Activated CD4-positive, alpha-beta T cell treated with anti-CD3 and anti-CD28 coated beads, Interleukin-2, amount 50 U/mL, for 16 hours (primary cell): ENCODE measurements at places on chromosomes 5 and 9.

DNA sequence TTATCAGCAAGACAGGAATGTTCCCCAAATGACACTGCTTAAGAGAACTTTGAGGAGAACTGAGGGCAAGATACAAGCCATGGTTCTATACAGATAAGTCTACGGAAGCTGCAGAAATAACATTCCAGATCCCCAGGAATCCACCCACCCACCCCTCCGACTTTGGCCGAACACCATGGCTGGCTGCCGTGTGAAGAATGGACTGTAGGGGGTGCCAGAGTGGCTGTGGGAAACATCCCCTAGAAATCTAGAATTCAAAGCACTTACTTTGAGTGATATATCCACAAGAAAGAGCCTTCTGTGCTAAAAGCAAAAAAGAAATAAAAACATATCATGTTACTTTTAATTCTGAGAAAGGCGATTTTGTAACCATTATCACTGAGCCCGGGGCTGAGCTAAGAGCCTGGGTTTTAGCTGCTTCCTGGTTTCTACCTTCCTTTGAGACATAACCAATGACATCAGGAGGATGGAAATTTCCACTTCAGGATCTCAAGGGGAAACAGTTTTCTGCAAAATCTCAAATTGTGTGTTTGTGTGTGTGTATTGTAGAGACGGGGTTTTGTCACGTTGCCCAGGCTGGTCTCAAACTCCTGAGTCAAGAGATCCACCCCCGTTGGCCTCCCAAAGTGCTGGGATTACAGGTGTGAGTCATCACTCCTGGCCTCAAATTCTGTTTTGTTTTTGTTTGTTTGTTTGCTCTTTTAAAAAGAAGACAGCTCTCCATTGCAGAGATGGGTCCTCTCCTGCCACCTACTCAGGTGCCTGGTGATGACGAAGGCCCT is 36.4 kb downstream of the GGTA1 start:
- peak; percentile 12 for DNase-seq

DNA sequence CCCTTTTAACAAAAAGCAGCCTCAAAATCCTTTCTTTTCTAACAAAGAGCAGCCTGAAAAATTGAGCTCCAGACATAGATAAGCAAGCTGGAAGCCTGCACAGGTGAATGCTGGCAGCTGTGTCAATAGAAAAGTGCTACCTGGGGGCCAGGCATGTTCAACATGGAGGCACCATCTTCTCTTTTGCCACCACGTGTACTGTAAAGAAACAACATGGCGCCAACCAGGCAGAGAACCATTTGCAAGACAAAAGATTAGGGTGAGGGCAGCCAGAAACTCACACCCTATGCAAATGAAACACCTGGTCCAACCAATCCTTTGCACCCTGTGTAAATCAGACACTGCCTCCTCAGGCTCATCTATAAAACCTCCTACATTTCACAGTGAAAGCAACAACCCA is 96.0 kb downstream of the ACTL7B start:
- DNase-seq, result no peak

GRCh38 chr5:141514330-141515133 is 25.7 kb downstream of the PCDHGC5 start:
- DNase-seq, result no peak

GRCh38 chr5:24208686-24209106 is 436.1 kb downstream of the CDH10 start:
- DNase-seq, result no peak

- DNase-seq, result no peak
Measured at GRCh38 chr9:97332993-97333392, 25.5 kb downstream of the CCDC180 start.

DNA sequence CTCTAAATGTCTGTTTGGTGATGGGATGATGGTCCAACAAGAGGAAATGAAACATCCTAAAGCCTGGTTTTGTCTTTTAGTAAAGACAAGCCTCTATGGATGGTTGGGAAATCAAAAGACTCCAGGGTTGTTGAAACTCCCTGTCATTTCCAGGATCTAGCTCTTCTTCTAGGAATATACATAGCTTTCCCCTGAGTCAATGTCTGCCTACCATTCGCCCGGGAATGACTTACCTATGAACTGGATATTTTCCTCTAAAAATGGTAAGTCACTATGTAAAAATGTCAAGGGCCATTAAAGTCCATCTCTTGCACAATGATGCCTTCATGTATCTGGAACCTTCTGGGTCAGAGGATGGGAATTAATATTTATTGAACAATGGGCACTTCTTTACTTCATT is 11.1 kb upstream of the KIF12 start:
- no peak for DNase-seq

- no peak for DNase-seq
Measured at GRCh38 chr5:1538276-1538675, 14.5 kb upstream of the LPCAT1 start.

DNA sequence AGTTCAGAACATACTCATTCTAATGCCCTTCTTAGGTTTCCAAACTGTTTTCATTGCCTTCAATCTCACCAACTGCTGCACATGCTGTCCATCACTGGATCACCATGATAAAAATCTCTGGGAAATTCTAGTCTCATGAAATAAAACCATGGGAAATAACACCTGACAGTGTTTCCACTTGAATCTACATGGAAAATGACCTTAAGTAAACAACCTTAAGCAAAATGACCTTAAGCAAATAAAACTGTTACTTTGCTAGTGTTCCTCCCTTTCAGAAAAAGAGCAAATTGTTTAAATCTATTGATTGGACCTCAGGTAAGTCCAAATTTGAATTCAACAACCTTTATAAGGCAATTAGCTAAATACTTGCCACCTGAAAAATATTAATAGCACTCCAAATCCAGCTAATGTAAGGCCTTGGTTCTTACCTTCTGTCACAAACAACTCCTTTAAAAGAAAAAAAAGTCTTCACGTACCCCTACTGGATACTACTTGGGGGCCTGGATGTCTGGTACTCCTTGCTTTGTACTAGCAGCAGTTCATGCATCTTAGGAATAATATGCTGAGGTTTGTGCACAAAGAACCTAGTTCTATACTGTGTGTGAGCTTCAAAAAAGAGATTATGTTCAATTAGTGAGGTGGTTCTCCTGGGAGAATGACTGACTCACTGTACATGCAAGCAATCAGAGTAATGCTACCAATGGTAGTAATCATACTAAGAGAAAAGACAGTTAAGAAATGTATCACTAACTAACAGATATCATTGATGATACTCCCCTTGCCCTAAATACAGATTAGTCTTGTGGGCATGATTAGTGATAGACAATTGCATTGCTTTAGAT is 630.4 kb downstream of the PSAT1 start:
- no peak for DNase-seq

- no peak for DNase-seq
Measured at GRCh38 chr5:17413691-17414090, 84.3 kb upstream of the TAF11L2 start.

- DNase-seq, result peak; percentile 62
Measured at GRCh38 chr5:62296998-62297397, 9.0 kb upstream of the KIF2A start.

DNA sequence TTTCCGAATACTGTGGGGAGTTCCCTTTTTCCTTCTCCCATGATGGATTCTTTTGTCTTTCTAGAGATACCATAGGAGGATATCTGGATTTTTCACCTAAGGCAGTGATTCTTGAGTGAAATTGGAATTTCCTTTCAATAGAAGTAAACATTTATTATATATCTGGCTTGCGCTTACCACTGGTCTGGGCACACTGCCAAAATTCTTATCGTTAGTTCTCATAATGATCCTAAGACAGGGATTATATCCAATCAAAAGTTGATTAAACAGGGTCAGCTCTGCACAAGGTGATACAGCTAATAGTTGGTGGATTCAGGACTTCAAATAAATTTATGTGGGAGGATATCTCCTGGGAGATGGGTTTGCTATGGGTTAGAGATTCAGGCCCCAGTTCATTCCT is 9.6 kb downstream of the TLE4 start:
- no peak for DNase-seq

DNA sequence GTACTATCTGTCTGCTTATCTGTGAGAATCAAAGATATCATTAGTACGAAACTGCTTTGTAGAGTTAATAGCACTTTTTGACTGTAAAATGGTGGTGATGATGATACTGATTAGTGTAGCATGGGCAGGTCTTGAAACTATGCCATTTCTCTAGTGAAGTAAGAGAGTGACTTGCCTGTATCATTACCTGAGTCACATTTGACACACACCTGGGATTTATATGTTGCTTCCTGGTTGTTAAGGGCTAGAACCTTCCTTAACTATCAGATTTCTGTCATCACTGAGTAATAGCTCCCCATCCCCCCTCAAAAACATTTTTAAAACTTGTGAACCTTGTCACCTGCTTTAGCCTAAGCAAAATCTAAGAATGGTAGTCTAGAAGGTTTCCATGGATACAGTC is 135.6 kb upstream of the RORB start:
- no peak for DNase-seq

DNA sequence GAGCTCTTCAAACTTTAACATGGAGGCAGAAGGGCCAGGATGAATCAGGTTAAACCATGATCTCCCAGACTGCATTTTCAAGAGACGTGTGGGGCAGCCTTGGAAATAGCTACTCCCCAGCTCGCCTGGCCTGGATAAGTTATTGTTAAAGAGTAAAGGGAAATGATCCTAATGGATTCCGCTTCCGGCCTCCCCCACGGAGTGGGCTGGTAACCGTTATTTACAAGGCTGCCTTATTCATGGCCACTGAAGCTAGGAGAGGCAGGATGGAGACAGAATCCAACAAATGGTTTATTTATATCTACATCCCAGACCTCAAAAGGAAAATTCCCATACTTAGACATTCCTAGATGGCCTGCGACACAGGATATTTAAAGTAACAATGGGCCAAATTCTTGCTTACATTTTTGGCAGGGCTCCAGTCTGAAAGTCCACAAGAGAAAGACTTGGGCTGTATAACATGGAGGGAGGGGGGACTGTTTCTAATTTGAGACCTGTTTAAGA is 27.9 kb downstream of the SPRY4 start:
- no peak for DNase-seq

DNA sequence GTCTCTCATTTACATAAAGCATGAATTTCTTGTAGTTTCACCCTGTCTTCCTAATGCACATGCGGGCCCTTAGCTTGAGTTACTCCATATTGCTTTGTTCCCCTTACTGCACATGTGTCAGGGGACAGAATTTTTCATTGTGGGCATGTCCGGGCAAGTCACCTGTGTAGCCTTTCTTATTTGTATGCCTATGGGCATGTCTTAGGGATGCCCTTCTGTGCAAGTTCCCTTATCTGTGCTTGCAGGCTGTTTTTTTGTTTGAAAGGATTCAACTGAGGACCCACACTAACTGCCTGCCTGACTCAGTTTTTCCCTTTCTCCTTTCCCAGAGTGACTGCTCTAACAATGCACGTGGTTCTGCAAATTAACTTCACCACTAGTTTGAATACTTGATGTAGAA is 161.7 kb downstream of the YTHDC2 start:
- DNase-seq, result no peak

DNA sequence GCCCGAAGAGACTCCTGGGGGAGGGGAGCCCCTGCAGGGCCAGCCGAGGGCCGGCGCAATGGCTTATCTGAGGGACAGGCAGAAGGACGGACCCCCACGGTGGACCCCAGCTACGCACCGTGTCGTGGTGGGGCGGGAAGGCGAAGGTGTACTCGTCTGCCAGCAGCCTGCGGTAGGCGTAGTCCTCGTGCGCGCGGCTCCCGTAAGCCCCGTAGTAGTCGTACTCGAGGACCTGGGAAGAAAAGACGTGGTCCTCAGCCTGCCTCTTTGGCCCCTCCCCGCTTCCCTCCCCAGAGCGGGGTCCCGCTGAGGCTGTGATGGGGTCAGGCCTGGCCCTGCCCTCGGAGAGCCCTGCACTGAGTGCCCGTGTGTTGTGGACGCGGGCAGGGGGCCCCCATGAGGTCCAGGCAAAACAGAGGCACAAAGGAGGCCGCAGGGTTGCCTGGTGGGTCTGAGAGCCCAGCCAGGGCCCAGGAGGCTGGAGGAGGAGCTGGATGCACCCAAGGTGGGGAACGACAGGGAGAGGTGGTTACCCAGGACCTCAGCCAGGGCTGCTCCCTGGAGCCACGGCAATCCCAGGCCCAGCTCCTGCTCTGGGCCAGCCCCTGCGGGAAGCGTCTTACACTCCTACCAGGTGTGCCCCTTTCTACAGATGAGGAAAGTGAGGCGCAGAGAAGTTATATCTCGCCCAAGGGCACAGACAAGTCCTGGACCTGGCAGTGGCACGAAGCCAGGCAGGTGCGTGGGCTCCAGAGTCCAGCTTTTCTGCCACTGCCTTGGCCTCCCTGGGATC is 35.2 kb downstream of the SARDH start:
- DNase-seq, result no peak

- DNase-seq, result no peak
Measured at GRCh38 chr5:15489571-15490235, 10.3 kb upstream of the FBXL7 start.

DNA sequence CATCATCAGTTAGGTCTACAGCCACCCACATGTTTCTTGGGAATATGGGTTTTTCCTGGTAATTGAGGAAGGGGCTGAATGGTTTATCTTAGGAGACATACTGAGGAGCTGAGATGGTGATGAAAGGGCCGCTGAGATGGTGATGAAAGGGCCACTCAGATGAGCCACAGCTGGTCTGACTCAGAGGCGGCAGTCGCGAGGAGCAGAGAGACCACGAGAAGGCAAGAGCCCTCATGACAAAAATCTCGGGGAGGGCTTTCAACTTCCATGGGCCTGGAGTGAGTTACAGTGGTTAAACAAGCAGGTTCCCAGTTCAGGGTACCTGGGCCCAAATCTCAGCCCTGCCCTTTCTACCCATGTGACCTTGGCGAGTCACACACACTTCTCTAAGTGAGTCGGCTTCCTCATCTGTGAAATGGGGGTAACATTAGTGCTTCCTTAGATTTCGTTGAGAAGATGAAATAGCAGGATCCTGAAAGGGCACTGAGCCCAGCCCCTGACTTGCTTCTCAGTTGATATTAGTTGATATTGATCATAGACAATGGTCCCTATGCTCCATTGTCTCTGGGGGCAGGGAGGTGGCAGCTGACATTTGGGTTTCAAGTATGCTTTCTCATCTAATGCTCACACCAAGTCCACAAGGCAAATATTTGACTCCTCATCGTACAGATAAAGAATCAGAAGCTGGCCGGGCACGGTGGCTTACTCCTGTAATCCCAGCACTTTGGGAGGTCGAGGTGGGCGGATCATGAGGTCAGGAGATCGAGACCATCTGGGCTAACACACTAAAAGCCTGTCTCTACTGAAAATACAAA is 169.5 kb downstream of the RGS3 start:
- peak; percentile 10 for DNase-seq

- DNase-seq, result no peak
Measured at GRCh38 chr9:2984491-2984890, 140.6 kb upstream of the PUM3 start.

DNA sequence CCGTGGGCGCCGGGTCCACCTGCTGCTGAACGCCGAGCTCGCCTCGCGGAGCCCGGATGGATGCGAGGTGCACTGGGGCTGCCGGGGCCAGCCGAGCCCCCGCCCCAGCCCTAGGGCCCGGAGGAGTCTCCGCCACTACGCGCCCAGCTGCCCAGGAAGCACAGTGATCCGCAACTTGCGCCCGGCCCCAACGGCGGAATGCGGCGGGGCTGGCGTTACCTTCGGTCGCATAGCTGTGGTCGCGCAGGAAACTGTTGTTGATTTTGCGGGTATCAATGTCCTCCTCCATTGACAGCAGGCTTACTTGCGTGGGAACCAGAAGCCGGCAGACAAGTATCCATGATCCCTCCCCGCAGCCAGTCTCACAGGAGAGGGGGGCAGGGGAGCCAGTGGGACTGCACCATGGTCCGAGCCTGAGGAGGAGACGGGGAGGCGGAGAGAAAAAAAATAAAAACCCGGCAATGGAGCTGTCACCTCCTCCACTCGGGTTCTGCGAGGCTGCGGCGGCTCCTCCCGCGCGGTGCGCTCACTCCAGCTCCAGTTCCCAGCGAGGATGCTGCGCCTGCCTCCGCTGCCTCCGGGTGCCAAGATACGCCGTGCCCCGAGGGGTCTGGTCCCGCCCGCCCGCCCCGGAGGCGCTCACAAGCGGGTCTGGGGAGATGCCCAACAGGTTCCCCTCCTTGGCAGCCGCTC is 628 bp downstream of the PPP2R2B start:
- peak; percentile 10 for DNase-seq
